AML-193 (cell line): ENCODE measurements at places on chromosomes 2 and 18.

GRCh38 chr2:20410556-20411277, 36.2 kb upstream of the RHOB start:
- no peak for DNase-seq

DNA sequence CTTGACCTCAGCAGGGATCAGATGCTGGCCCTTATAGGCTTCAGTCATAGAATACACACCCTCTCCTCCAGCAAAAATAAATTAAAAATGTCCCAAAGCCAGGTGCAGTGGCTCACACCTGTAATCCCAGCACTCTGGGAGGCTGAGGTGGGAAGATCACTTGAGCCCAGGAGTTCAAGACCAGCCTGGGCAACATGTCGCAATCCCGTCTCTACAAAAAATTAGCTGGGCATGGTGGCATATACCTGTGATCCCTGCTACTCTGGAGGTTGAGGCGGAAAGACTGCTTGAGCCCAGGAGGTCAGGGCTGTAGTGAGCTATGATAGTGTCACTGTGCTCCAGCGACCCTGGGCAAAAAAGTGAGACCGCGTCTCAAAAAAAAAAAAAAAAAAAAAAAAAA, 4.8 kb downstream of the ITPRIPL1 start:
- DNase-seq, result no peak

GRCh38 chr2:152446213-152446612, 111.2 kb downstream of the FMNL2 start:
- no peak for DNase-seq

- DNase-seq, result no peak
Measured at GRCh38 chr2:21288739-21289520, 165.2 kb downstream of the TDRD15 start.

- no peak for DNase-seq
Measured at GRCh38 chr2:120246546-120247300, 5.9 kb upstream of the RALB start.

- DNase-seq, result no peak
Measured at GRCh38 chr2:232026910-232027309, 65.4 kb downstream of the DIS3L2 start.

DNA sequence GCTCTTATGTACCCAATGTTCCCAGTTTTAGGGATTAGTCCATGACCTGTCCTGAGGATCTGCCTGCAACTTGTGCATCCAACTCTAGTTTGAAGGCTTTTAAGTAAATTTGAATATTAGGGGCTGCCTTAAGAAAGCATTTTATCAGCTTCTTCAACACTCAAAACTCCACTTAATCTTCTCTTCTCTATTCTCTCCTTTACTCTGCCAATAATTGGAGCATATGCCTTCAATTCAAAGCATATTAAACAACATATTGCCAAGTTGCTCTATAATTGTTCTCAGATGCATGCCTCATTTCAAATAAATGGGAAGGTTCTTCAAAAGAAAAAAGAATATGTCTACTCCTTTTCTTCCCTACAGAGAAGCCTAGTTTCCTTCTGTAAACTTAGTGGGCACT, 84.8 kb upstream of the NCKAP5 start:
- no peak for DNase-seq

DNA sequence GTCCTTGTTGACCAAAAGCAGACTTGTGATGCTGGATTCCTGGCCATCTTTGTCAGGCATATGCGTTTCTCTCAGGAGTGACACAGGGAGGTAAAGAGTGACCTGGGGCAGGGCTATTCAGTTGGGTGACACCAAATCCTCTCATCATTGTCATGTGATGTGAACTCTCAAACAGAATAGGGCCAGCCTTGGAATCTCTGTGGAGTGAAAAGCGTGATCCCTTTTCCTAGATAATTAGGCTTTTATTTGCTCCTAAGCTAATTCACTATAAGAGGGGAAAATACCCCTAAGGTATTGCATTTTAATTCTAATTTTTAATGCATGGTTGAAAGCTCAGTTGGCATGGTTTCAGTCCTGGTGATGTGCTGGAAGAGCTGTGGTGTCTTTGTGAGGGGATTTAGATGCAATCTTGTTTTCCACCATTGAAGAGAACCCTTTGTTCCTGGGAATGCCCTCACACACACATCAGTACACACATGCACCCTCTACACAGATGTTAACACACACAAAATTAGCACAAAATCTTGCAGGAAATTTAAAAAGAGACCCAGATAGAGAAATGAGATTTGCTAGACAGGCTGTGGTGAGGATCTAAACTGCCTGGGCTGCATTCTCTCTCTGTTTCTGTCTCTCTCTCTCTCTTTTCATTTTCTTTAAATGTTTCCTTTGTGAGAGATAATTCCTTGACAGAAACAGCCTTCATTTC, 349.9 kb downstream of the TSN start:
- DNase-seq, result no peak

DNA sequence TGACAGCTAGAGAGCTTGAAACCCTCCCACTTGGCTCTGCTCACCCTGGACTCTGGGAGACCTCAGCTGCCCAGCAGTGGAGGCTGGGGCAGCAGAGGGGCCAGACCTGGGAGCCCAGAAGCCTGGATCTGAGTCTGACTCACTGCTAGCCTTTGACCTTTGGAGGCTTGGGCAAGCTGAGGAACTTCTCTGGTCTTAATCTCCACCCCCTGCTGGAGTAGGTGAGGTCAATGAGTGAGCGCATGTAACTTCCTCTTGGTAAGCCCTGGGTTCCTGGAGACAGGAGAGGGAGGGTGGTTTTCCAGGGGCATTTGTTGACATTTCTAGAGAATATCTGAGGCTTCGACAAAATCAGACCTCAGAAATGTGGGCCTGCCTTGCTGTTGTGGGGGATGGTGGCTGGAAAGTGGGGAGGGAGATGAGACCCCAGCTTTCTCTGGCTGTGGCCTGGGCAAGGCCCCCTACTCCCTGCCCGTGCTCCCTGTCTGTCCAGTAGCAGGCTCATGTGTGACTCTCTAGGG, 73.0 kb upstream of the YWHAQ start:
- DNase-seq, result peak; percentile 71

GRCh38 chr2:150156415-150156814, 331.1 kb downstream of the RND3 start:
- no peak for DNase-seq

DNA sequence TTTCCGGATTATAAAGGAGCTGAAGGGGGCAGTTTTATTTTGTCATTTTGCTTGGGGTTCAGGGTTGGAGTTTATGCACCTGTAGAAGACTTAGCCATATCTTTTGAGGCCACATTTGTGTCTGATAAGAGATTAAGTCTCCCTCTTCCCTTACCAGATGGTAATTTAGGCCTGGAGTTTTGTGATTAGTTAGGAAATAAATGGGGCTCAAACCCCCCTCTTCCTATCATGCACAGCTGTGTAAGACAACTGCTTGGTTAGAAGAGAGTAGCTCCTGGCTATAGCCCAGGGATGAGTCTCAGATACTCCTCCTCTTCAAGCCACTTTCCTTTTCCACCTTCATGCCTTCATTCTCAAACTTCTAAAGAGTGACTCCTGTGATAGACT, 802 bp upstream of the SAP130 start:
- peak; percentile 1 for DNase-seq

DNA sequence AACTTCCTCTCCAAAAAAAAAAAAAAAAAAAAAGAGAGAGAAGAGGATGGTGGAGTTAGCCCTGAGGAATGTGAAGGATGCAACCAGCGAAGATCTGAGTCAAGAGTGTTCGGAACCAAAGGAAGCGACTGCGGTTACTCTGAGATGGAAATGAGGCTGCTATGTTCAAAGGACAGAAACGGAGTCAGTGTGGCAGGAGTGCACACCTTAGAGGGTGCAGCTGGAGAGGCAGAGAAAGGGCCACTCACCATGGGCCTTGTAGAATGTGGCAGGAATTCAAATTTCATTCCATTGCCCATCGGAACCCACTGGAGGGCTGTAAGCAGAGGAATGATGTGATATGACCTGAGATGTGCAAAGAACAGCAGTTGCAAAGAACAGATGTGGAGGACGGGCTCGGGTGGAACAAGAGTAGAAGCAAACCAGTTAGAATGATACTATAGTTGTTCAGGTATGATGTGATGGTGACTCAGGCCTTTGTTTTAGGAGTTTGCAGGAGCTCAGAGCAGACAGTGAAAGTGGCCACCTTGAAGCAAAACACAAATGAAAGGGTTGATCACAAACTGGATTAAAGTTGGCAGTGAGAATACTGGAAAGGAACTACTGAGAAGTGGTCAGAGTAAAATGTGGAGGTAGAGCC, 22.6 kb downstream of the ITGA6 start:
- DNase-seq, result no peak

DNA sequence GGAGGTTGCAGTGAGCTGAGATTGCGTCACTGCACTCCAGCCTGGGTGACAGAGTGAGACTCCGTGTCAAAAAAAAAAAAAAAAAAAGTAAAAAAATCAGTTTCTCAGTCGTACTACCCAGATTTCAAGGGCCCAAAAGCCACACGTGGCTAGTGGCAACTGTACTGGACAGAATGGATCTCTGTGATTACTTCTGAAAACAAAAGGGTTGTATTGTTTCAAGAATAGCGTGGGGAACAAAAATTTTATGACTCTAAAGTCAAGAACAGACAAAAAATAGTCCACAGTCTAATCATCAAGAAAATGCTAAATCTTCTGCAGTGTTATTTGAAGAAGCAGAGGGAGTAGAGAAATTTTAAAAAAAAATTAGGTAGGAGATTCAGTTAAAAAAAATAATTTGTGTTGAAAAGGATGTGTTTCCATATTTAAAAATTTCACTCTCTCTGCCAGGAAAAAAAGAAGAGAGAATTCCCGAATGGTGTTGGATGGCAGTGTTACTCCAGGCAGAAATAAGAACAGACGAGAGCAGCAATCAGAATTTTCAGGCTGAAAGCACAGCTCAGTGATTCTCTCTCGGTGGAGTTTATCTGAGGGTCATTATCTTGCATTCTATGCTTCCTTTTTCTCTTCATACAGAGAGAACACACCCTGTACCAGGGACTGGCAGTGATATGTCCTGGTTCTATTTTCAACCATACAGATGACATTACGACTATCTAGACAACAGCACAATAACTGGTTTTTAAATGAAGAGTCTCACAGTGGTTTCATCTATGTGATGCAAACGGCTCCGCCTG, 61.8 kb downstream of the CABYR start:
- DNase-seq, result no peak

- no peak for DNase-seq
Measured at GRCh38 chr2:159427048-159427447, 140.5 kb upstream of the WDSUB1 start.

DNA sequence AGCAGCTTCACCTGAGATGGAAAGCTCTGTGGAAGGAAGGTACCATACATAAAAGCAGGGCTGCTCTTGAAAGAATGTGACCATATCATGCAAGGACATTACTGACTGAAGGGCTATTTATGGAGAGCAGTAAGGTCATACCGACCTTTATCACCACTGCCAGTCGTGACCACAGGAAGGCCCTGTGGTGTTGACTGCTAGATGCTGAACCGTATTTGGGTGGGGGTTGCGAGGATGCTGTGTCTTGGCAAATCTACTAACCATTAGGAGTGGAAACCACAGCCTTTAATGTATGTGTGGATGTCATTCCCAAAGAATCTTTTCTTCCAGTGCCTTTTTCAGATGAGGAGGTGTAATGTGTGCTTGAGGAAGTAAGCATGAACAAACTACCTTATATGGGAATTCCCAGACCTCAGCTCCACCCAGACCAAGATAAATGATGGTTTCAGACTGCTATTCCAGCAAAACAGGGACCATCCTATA, 60.8 kb downstream of the LIMS1 start:
- DNase-seq, result peak; percentile 15

- no peak for DNase-seq
Measured at GRCh38 chr2:160397530-160397865, 96.1 kb downstream of the RBMS1 start.

- no peak for DNase-seq
Measured at GRCh38 chr18:50830544-50830943, 10.7 kb upstream of the MRO start.

- no peak for DNase-seq
Measured at GRCh38 chr2:159034713-159035112, 66.3 kb downstream of the TANC1 start.

DNA sequence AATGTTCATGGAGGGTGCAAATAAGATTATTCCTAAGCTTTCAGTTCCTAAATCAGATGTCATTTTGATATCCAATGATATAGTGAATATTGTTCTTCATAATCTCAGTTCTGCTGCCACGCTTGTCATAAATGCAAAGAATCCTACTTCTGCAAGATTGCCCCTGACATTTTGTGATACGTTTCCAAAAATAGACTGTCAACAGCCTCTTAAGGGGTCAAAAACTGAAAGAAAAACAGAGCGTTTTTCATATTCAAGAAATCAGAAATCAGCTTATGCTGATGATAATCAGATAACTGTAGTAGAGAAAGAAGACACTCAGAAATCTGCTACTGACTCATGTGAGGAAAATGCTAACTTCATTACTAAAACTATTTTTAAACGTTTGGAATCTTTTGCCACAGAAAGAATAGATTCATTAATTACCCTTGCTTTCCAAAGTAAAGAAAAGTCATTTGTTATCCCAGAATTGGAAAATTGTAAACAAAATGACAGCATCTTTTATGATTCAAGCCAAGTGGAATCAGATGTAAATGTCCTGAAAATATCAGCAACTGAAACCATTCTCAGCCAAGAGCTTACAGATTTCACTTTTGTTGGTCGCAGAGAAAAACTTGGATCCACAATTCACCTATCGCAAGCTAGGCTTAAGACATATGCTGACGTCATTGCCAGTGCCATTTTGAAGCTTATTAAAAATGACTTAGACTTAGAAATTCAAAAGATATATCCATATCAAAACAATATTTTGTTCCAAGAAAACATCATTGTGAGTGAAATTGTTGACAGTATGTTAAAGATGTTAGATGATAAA, 55.1 kb downstream of the FSIP2 start:
- no peak for DNase-seq

DNA sequence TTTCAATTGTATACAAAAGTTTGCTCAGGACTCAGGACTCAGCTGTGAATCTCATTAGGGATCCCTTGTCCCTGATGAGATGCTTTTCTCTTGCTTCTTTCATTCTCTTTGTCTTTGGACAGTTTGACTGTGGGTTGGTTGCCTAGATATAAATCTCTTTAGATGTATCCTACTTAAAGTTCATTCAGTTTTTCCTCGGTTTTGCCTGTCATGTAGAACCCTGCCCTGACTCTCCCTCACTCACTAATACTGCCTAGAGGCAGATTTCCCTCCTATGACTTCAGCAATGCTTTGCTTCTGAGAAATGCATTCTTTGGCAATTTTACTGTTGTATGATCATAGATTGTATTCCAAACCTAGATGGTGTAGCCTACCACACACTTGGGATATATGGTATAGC, 421.4 kb upstream of the TCF4 start:
- DNase-seq, result no peak

GRCh38 chr2:102826904-102827303, 65.1 kb downstream of the TMEM182 start:
- DNase-seq, result no peak

GRCh38 chr2:156845806-156846558, 409.8 kb downstream of the GPD2 start:
- no peak for DNase-seq

DNA sequence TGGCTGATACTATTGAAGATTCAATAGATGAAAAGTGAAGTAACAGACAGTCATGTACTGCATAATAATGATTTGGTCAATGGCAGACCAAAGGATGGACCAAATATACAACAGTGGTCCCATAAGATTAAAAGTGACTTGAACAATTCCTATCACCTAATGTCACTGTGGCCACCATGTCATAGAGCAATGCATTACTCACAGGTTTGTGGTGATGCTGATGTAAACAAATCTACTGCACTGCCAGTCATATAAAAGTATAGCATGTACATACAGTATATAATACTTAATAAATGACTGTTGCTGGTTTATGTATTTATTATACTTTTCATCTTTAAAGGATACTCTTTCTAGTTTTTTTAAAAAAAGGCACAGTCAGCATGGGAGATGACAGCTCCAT, 99.9 kb downstream of the USP34 start:
- no peak for DNase-seq

- DNase-seq, result no peak
Measured at GRCh38 chr2:191637182-191638078, 40.5 kb upstream of the NABP1 start.
